ENCODE measurements at places on chromosomes 3 and 15.

DNA sequence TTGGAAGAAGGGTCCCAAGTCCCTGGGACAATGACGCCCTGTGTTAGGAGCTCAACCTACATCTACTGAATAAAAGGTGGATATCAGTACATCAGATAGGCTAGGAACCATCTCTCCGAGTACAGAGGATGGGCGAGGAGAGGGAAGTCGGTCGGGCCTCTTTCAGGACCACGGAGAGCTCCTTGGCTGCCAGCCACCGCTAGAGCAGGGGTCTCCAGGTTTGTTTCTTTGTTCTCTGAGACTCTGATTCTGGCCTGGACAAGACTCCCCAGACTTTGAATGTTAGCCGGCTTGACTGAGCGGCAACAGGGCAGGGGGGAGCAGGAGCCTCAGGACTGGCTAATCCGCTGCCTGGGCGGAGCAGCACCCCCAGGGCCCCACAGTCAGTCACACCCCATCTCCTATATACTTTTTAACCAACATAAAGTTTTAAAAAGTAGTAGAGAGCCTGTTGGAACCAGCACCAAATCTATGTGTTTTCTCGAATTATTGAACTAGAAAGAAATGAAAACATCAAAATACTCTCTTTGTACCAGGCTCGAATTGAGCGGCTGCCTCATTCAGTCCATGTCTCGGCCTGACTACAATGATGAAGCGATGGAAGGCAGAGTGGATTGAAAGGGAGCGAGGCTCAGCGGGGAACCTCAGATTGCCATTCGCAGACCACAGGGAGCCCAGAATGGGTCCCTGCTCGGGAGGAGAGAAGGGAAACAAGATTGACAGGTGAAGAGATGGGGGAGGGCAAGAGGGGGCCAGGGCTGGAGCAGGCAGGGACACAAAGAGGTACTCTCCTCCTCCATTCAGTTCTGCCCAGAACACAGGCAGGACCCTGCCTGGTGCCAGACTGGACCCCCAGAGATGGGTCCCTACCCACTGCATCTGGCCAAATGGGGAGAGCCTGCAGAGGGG is 131.6 kb downstream of the TPRA1 start:
- DNase-seq = peak; percentile 93

- no peak for DNase-seq
These were observed 49.1 kb downstream of the AMOTL2 start for GRCh38 chr3:134325061-134325705.

DNA sequence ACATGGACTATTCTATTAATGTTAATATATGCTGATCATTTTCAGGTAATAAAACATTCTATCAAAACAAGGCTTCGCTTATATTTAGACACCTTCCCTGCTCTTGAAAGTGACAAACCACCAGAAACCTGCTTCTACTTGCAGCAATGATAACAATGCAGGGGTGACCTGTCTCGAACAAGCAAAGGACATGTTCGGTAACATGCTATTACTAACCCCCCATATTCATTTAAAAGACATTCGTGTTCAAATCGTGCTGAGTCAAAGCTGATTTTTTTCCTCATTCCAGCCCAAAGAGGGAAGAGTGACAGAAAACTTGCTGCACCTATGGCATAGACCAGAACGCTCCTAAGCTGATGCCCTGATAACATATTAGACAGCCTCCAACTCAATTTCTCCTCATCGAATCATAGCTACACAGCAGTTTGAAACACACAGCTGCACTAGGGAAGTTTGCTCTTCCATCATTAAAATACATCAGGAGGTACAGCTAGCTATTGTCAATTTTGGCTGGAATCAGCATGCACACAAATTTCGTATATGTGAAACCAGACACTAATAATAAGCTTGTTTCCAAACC is 341.5 kb downstream of the FOXP1 start:
- DNase-seq = no peak

DNA sequence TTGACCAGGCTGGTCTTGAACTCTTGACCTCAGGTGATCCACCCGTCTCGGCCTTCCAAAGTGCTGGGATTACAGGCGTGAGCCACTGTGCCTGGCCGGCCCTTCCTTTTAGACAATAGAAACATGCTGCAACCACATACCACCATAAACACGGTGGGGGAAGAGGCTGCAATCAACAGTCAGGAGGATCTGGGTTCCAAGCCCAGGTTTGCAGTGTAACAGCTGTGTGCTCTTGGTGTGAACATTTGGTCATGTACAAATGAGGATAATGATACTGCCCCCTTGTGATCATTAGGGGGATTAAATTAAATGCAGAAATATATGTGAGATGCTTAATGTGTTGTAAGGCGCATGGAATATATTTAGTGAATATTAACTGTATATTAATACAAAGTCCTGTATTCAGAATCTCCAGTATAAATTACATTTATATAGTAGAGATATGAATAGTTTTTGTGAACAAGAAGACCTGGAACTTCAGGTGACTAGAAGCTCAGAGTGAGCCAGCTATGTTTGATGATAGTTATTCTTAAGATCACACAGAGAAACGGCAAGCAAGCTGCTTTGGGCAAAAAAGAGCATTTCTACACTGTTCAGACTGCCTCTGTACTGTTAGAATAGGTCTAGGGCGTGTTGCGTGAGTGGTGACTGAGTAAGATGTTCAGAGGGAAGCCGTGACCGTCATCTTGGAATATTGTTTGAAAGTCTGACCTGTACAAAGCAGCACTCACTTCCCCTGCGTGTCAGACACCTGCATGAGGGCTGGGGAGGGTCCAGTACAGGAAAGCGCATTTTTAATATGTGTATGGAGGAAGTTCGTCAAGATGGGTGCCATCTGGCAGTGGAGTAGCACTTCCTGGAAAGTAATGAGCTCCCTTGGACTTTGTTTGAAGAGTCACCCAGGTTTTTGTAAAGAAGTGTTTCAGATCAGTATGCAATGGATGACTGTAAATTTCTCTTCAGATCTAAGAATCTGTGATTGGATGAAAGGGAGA is 125.8 kb downstream of the PGPEP1L start:
- DNase-seq = peak; percentile 62

DNA sequence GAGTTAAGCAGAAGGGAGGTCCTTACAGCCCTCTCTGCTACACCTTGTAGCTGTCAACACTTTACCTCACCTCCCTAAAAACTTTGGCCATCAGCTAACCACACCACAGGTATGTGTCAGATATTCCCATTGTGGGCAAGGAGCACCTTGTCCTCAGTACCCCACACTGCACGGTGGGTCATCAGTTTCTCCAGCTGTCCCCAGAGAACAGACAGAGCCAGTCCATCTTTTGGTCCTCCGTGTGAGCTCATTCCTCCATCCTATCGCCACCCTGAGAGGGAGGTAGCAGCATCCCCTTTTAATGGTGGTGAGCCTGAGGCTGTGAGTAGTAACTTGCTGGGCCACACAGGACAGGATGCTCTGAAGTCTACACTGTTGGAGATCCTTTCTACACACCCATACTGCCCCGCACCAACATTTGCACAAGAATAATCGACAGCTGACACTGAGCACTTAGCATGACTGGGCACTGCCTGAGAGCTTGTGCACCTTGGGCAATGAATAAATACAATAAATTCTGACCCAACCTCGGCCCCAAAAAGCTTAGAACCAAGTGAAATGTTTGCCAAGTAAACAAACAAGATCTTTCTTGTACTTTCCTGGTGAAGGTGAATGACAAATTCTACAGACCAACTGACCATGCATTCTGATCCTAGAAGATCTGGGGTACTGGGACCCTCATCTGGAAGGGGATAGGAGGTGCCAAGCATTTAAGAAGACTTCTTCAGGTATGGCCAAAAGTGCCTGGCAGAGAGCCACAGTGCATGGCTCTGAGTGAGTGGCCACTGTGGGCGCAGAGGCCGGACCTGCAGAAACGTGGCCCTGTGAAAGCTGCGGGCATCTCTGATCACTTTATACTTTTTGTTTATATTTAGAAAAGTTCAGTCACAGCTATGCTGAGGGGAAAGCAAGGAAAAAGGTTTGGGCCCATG is 6.9 kb downstream of the CHCHD4 start:
- DNase-seq = no peak

DNA sequence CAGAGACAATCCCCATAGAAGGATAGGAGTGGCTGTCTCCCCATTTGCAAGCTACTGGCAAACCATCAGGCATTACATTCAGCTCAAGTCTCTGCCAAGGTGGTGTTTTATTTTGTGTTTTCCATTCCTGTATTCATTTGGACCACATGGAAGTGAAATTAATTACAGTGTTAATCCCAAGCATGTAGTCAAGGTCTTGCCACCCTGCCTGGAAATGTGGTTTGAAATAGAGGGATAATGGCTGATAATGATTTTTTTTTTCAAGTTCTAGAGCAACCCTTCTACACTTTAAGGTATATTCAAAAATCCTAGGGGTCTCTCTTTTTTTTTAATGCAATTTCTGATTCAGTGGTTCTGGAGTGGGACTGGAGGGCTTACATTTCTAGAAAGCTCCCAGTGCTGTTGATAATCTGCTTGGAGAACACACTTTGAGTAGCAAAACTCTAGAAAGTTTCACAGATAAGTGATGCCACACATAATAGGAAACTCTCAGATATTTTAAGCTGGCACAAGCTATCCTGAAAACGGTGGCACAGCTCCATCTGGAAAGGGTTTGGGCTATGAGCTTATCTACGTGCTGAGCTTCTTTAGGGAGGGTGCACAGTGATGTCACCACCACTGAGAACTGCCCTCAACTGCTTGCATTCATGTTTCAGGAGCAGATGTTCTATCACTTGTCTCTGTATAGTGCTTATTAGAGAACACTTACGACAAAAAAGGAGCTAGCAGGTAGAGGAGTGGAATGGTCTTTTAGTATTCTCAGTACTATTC is 140.1 kb upstream of the IL12A start:
- DNase-seq = no peak

GRCh38 chr15:48361685-48362084 is 30.5 kb downstream of the DUT start:
- DNase-seq = no peak

DNA sequence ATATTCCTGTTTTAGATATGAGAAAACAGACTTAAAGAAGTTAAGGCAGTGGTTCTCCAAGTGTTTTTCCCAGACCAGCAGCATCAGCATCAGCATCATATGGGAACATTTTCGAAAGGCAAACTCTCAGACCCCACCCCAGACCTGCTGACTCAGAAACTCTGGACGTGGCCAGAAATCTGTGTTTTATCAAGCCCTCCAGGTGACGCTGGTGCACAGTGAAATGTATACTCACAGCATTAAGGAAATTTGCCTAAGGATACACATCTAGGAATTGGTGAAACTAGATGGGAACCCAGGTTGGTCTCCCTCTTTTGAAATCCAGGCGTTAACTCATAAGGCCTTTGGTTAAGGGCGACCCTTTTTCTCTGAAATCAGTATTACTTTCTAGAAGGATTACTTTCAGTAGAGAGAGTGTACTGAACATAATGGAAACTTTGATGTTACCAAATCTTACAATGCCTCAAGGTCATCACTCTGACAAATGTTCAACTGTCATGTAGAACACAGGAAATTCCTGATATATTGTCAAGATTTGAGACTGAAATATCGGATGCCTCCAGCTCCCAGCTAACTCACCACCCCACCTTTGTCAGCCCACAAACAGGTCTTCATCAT is 910.2 kb downstream of the ROBO1 start:
- DNase-seq = peak; percentile 18

DNA sequence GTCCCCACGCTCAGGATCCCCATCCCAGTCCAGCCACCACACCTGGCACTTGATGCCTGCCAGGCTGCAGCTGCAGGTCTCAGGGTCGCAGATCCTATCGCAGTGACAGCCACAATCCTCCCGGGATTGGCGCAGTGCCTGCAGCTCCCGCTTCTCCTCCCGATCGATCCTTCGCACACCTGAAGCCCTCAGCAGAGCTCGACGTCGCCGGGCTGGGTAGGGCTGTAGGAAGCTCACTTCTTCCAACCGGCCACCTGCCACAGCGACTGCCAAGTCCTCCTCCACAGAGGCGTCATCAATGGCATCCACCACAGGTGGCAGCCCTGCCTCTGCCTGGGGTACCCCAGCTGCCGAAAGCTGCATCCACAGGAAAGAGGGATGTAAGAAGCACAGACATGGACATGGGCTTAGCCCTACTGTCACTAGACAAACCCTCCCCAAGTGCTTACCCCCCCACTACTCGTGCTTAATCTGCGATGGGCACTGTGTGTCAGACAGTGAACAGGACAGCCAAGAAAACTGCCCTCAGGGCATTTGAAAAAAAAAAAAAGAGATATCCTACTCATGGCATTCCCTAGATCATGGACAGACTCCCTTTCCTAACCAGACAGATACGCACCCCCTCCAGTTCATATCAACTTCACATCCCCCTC is 9.2 kb downstream of the CSRNP1 start:
- no peak for DNase-seq

GRCh38 chr15:101573951-101574350 is 78.2 kb downstream of the TM2D3 start:
- no peak for DNase-seq
